Stimulated activated CD8-positive, alpha-beta memory T cell treated with anti-CD3 and anti-CD28 coated beads, Interleukin-4, amount 100 ng/mL, for 1 hour (primary cell): ENCODE measurements at places on chromosomes 5 and 9.

DNA sequence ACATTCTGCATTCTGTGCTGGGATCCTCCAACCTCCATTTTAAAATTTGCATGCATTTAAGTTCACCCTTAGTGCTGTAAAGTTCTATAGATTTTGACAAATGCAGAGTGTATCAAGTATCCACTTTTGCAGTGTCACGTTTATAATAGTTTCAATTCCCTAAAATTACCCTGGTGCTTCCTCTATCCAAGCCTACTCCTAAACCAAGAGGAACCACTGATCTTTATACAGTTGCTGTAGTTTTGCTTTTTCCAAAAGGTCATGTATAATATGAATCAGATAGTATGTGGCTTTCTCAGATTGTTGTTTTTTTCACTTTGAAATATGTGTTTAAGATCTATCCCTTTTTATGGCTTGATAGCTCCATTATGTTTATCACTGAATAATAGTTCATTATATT, 468.4 kb upstream of the CDH6 start:
- DNase-seq, result no peak

- no peak for DNase-seq
These were observed 134.8 kb upstream of the BOD1 start for GRCh38 chr5:173751266-173751600.

DNA sequence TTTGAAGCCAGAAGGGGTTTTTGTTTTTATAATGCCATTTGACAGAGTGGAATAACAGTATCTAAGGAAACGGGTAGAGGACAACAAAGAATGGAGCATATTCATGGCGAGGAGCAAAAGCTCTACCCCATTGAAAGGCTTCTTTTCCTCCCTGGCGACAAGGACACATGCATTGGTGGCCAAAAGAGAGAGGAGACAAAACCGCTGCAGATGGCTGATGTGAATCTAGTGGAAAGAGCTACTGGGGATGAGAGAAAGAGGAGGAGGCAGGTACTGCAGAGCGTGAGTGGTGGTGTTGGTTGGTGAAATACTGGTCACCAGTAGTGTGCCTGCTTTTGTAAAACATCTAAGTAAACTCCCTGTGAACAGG, 491 bp downstream of the APC start:
- DNase-seq, result no peak

DNA sequence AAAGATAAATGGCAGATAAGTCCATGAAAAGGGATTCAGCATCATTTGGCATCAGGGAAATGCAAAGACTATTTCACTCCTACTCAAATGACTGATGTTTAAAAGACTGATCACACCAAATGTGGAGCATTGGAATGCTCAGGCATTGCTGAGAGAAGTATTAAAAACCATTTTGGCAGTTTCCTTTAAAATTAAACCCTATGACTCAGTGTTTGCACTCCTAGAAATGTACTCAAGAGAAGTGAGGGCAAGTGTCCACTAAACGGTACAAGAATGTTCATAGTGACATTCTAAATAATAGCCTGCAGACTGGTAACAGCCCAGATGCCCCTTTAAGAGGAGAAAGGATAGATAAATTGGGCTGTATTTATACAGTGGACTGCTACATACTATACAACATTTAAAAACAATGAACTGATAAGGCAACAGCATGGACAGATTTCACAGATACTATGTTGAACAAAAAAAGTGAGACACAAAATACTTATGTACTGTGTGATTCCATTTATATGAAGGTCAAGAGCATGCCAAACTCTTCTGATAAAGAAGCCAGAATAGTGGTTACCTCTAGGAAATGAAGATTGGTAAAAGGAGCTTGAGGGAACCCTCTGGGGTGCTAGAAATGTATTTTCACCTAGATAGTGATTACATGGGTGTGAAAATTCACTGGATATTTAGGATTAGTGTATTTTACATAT, 24.6 kb downstream of the APC start:
- no peak for DNase-seq

DNA sequence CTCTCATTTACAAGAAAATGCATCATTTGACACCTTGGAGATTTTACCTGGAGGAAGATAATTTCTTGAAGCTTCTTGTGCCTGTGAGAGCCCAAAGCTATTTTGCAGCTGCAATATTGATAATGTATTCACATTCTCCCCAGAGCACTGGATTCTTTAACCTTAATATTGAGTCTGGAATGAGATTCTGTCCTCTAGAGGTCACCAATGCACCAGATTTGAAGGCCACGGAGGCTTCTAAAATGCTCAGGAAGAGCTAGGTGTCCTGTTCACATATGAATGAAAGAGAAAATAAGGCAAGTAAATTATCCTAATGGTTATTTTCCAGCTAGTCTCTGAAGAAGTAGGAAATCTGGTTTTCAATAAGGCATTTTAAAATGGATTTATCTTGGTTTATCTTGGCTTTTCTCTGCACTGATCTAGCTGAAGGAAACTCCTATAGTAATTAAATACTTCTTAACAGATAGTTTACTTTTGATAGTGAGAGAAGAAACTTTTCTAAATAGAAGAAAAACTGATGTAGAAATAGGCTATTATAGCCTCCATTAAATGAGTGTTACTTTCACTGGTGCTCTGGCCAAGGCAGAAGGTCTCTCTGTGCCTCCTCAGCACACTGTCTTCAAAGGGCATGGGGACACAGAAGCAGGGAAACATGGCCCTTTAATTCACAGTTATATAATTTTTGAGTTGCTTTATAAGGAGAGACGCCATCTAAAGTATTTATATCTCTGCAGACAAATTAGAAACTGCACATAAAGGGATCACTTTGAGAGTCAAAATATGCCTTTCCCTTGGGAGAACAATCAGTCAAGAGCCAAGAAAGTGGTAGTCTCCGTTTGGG, 297.0 kb upstream of the ACTBL2 start:
- no peak for DNase-seq

GRCh38 chr5:55308254-55308836, 556 bp downstream of the MTREX start:
- no peak for DNase-seq

- DNase-seq, result no peak
These were observed 42.3 kb upstream of the MCTP1 start for GRCh38 chr5:95327211-95327610.

- DNase-seq, result no peak
These were observed 89.8 kb downstream of the LHX2 start for GRCh38 chr9:124101215-124101968.

DNA sequence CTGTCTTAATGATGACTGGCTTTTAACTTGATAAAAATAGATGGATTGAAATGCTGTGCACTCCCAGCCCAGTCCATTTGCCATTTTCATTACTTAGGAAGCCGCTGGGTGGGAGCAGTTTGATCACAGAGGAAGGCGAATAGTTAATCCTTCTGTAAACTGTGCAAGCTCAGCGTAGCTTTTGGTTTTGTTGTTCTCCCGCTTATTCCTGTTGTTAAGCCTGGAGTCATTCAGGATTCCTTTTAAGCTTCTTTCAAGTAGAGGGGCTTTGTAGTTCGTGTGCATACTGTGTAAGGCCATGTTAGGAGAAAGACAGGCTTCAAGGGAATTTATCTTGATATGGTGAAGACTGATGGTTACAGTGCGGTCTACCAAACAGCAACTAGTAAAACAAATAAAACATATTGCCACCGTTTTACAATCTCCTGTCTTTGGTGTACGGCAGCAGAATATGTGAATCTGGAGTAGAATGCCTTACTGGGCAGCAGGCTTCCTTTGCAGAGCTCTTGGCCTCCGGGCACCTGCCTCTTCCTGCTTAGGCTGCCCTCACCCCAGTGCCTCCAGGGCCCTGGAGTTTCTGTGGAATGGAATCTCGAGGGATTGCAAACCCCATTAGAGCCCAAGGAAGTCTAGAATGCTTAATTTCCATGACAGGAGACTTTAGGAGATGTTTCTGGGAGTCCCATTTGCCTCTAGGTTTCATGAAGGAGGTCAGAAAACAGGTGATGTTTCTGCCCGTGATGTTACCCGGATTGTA, 141.4 kb downstream of the TRIO start:
- DNase-seq, result no peak

DNA sequence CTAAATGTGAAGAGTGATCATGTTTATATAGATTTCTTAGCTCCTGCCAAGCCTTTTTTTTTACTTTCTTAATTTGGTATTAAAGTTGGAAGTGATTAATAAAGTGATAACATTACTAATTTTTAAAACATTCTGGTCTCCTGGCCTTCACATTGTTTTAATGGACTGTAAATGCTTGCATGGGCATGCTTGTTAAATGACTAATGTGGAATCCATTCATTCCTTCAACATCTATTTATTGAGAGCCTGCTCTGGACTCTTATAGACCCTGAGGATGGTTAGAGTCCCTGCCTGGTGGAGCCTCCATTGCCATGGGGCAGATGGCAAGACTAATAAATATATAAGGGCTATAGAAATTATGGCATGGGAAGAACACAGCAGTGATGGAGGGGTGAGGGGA, 103.5 kb downstream of the NTRK2 start:
- no peak for DNase-seq

DNA sequence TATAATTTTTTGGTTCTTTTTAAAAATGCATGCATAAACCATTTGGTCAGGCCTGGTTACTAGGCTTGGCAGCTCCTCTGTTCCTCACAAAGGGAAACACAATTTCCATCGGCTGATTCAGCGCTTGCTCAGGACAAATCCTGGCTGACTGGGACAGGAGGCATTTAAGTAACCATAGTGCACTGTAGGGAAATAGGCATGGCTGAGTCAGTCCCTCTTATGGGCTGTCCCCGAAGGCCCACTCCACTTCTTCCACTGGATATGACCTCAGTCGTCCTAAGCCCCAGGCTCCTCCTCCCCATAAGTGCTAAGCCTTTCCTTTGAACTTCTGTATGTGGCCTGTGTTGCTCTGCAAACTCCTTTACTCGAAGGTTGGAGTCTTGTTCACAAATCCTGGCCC, 71.2 kb upstream of the GLIS3 start:
- DNase-seq, result no peak

GRCh38 chr5:150245111-150245789, 44.3 kb downstream of the CAMK2A start:
- no peak for DNase-seq

- no peak for DNase-seq
These were observed 381.8 kb downstream of the ADGRV1 start for GRCh38 chr5:90940227-90940995.

GRCh38 chr5:137072361-137073115, 426.6 kb downstream of the SPOCK1 start:
- no peak for DNase-seq

DNA sequence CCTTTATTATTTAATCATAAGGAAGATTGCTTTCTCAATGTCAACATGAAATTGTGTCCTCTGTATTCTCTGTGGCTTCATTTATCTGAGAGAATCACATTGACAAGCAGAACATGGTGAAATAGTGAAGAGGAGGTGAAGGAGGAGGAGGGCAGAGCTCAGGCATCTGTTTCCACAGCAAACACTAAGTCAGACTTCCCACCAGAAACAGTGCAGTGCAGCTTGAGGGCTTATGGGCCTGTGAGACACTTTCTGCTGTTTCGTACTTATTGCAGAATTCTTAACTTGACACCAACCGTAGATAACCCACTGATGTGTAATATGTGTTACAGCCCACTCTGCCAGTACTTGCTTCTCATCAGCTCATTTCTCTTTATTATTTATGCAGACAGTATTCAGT, 386.3 kb downstream of the DIRAS2 start:
- no peak for DNase-seq

GRCh38 chr9:35669331-35670145, 4.2 kb upstream of the CA9 start:
- no peak for DNase-seq

DNA sequence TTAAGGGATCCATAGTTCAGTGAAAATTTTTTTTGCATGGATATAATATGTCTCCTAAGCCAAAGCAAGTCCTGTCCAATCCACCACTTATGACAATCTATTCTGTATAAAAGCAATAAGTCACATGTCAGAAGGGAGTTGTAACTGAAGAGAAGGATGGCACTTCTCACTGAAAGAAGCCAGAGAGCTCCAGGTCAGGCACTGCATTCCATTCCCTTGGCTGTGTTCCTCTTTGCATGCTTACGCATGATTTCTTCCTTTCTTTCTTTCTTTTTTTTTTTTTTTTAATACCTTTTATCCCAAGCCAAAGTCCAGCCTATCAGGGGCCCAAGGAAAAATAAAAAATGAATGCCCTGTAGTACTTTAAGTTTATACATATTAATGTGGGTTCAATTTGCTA, 39.8 kb downstream of the MAMDC2 start:
- DNase-seq, result no peak

DNA sequence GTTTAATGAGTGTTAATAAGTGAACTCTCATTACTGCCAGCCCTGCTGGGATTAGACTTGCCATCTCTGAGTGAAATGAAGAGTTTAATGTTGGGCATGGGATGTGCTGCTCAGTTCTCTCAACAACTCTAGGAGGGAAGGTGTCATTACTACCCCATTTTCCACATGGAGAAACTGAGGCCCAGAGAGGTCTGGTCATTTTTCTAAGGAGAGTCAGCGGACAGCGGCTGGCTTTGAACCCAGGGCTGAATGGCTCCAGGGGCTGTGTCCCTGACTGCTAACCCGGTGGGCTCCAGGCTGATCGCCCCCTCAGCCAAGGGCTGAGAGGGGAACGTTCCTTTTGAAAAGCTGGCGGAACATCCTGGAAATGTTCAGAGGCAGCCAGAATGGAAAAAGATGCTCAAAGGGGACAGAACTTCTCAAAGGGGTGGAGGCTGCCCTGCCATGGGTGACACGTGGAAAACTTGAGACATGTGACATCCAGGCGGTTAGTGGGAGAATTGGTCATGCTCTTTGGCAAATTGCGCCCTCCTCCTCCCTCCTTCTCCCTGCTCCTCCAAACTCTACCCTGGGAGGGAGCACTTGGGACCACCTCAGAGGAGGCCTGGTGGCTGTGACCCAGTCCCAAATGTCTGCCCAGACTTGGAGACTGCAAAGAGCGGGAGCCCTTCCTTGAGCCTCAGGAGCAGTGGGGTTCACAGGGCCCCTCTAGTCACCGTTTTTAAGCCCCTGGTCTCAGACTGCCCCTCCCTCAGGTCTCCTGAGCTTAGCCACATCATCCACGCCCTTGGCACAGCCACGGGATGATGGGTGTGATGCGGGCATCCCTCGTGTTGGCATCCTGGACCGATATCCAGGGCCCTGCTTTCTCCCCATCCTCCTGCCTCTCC, 28.7 kb downstream of the DNM1 start:
- DNase-seq, result no peak

DNA sequence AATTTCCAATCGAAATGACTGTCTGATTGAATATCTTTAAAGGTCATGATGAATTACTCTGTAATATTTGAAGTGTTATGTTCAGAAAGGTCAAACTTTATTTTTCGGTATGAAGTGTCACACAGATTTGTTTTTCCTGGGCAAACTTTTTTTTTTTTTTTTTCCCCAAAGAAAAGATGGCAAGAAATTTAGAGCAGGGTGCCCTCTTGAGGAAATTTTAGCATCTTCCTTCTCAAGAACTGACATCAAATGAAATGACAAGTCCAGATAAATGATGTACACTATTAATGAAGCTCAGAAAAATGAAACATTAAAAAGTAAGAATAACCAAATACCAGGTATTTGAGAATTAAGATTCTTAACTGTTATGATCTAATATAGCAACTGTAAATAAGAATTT, 123.6 kb downstream of the INVS start:
- no peak for DNase-seq
